T-helper 17 cell (primary cell): ENCODE measurements at places on chromosomes 5 and 9.

DNA sequence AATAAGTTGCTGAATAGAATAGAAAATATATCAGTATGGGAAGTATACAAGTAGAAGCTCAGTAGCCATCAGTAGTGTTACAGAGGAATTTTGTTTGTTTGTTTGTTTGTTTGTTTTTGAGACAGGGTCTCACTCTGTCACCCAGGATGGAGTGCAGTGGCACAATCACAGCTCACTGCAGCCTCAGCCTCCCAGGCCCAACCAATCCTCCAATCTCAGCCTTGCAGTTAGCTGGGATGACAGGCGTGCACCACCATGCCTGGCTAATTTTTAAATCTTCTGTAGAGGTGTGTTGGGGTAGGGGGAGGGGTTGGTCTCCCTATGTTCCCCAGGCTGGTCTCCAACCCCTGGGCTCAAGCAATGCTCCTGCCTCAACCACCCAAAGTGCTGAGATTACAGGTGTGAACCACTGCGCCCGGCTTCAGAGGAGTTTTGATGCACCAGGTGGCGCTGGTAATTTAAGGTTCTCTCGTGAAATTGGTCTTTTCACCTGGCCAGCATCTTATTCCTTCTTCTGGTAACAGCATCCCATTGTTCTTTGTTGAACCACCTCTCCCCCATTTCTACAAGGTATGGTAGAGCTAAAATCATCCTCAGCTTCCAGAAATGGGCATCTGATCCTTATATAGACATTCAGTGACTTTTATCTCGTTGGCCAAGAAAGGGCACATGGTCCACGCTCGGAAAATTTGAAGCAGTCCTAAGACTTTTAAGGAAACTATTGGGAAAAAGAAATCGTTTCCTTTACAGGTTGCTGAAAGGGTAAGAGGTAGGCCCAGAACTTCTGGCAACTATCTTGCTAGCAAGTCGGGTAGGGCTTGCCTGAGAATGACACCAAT is 157.1 kb downstream of the ARRDC3 start:
- H3K27ac ChIP-seq: no peak overlapping the region
- DNase-seq: peak; percentile 48
- no peak overlapping the region for H3K4me3 ChIP-seq
- H3K27me3 ChIP-seq: peaks cover 4% of the 10 kb centered on the region

DNA sequence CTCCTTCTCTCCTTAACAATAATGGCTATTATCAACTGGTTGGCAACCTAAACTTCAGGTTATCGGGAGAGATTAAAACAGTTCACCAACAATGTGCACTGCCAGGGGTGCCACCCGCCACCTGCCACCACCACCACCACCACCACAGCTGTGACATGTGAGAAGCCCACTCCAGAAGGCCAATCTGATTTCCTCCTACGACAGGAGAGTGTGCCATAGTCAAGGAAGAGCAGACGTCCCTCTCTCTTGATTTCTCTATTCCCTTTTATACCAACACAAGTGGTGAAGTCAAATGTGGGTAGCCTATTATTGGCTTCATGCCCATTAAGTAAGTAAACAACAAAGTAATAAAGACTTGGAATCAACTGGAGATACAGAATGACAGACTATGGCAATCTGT is 22.4 kb downstream of the GNAQ start:
- no peak for DNase-seq
- no peaks in the 10 kb centered on the region for H3K27me3 ChIP-seq
- H3K36me3 ChIP-seq: peaks cover 4% of the 10 kb centered on the region
- peak overlapping the region; percentile 1 for H3K4me3 ChIP-seq
- H3K27ac ChIP-seq: peak overlapping the region; percentile 53

DNA sequence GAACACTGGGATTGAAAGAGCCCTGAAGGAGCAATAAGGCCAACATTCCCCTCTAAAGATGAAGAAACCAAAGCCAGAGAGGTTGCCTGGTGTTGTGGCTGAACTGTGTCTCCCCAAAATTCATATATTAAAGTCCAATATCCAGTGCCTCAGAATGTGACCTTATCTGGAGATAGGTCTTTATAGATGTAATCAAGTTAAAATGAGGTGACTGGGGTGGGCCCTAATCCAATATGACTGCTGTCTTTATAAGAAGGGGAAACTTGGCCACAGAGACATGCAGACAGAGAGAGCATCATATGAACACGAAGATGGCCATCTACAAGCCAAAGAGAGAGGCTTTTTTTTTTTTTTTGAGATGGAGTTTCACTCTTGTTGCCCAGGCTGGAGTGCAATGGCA is 66.9 kb upstream of the PLPP1 start:
- H3K27me3 ChIP-seq: no peaks in the 10 kb centered on the region
- no peak for DNase-seq
- H3K27ac ChIP-seq: no peak overlapping the region
- H3K4me1 ChIP-seq: peaks cover 10% of the 10 kb centered on the region
- no peak overlapping the region for H3K4me3 ChIP-seq
- H3K36me3 ChIP-seq: peaks cover 6% of the 10 kb centered on the region

GRCh38 chr9:74848153-74848525 is 39.6 kb downstream of the TRPM6 start:
- no peak for DNase-seq
- no peaks in the 10 kb centered on the region for H3K4me1 ChIP-seq
- H3K36me3 ChIP-seq: no peaks in the 10 kb centered on the region
- H3K4me3 ChIP-seq: no peak overlapping the region
- no peak overlapping the region for H3K27ac ChIP-seq
- peaks cover 10% of the 10 kb centered on the region for H3K27me3 ChIP-seq

GRCh38 chr9:70488793-70489105 is 74.3 kb upstream of the KLF9 start:
- no peak for DNase-seq
- H3K27me3 ChIP-seq: peaks cover under 1% of the 10 kb centered on the region
- H3K4me1 ChIP-seq: peaks cover 4% of the 10 kb centered on the region
- no peak overlapping the region for H3K27ac ChIP-seq
- no peak overlapping the region for H3K4me3 ChIP-seq
- H3K36me3 ChIP-seq: no peaks in the 10 kb centered on the region

DNA sequence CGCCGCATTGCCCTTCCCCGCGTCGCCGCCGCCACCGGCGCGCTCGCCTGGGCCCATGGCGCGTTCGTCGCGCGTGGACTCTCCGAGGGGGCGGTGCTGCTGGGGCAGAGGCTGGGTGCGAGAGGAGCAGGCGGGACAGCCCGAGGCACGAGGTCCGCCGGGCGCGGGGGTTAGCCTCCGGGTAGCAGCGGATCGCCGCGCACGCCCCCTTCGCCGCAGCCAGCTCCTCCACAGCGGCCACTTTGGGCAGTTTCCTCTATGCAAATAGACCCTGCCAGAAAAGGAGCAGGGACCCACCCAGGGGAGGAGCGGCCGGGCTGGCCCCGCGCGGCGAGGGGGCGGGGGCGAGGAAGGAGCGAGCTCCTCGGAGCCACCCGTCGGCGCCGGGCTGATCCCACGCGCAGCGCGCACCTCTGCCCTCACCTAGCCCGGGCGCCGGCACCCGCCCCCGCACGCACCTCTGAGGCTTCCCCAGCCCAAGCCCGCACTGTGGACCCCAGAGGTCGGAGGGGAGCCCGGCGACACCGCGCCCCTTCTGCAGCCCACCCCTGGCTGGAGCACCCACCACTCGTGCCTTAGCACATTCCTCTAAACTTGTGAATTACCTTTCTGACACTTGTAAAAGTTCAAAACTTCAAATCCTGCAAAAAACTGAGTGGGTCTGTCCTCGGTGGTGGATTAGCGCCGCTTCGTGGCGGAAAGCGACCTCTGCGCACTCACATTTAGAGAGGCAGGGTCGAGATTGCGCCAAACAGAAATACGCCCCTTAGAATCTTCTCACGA is at the start of gene COL23A1:
Gene COL23A1, minus strand, starts transcription at position 253 of the 783 bp plus-strand sequence.
- peaks cover 5% of the 10 kb centered on the region for H3K4me1 ChIP-seq
- DNase-seq: no peak
- H3K36me3 ChIP-seq: peaks cover 2% of the 10 kb centered on the region
- H3K27ac ChIP-seq: no peak within 1 kb of the TSS
- peak within 1 kb of the TSS; percentile 83 for H3K4me3 ChIP-seq
- H3K27me3 ChIP-seq: peaks cover 47% of the 10 kb centered on the region

DNA sequence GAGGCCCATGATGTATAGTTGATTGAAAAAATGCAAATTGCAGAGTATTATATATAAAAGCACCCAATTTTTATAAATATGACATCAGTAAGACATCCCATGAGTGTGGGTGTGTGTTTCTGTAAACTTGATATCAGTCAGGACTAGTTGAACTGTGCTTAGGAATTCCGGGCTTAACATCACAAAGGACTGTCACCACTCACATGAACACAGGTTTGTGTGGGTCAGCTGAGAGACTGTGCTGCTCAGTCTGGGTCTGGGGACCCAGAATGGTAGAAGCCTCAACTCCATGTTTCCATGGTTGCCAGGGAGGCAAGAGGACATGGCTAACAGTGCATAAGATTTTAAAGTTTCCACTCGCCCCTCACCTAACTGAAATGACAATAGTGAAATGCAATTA is 120.3 kb downstream of the ADCY2 start:
- no peaks in the 10 kb centered on the region for H3K4me1 ChIP-seq
- peaks cover 5% of the 10 kb centered on the region for H3K27me3 ChIP-seq
- no peak overlapping the region for H3K4me3 ChIP-seq
- DNase-seq: no peak

DNA sequence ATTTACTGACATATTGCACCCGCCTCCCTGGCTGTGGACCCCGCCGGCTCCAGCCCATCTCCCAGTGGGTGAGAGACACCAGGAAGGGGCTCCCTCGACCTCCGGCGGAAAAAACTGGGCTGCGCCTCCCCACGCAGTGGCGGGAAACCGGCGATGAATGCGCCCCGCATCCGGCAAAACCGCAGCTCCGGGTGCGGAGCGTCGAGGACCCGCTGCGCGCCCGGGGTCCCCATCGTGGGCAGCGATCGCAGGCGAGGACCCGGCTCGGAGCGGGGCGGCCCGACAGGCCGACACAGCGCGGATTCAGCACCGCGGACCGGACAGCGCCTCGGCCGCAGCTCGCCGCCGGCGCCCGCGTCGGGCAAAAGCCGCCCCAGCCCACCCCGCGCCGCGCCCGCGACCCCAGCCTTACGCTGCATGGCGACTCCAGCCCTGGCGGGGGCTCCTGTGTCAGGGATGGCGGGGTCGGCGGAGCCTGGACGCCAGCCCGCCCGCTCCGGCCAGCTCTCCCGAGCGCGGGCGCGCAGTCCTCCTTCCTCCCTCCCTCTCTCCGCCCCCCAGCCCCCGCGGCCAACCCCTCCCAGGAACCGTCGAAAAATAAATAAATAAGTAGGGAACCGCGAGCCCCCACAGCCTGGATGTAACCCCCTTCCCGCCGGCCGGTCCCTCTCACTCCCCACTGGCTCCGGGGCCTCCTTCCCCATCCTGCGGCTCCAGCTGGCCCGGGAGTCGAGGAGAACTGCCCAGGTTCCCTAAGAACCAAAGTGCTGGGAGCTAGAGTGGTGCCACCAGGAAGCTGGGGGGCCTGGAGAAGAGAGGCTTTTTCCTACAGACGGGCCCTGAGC is 3.1 kb downstream of the LHX3 start:
- peaks cover 24% of the 10 kb centered on the region for H3K27me3 ChIP-seq
- H3K27ac ChIP-seq: no peak overlapping the region
- peaks cover 2% of the 10 kb centered on the region for H3K36me3 ChIP-seq
- no peak overlapping the region for H3K4me3 ChIP-seq
- H3K4me1 ChIP-seq: peaks cover 4% of the 10 kb centered on the region
- DNase-seq: no peak

DNA sequence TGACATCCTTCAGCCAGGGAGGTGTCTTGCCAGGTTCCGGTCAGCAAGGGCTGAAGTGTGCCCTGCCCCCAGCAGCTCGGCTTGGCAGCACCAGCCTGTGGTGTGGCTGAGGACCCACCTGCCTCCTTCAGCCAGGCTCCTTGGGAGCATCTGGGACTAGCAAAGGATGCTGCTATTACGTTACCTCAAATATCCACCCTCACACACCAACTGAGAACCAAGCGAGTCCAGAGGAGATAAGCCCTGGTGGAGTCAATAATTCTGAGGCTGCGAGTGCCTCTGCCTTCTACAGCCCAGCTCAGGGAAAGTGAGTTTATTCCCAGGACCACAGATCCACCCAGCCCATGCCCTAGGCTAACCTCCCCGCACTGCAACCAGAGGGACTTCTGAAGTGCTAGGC is 57.1 kb upstream of the FSTL4 start:
- no peak for DNase-seq
- H3K4me3 ChIP-seq: no peak overlapping the region
- peaks cover 62% of the 10 kb centered on the region for H3K27me3 ChIP-seq
- no peak overlapping the region for H3K27ac ChIP-seq
- no peaks in the 10 kb centered on the region for H3K4me1 ChIP-seq
- peaks cover 3% of the 10 kb centered on the region for H3K36me3 ChIP-seq

DNA sequence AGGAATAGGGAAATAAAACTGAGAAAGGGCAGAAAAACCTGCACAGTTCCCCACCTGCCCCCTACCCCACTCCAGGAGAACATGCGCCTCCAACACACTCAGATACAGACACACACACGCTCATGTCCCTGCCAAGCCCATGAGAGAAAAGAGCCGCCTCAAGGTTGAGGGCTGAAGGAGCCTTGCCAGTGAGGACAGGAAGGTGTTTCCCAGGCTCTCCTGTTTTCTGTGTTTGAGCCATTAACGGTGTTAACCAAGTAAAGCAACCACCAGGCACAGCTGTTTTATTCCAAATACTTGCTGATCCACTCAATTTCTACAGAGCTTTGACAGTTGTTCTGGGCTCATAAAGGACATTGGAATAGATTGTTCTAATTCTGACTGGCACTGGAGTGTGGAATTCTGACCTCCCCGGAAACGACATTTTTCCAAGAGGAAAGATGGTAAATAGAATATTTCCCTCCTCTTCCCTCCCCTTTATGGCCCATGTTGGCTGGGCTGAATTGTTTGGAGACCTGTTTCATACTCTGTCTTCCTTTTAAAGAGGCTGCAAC is 238.0 kb downstream of the DMAC1 start:
- H3K4me3 ChIP-seq: no peak overlapping the region
- H3K4me1 ChIP-seq: no peaks in the 10 kb centered on the region
- DNase-seq: no peak
- no peaks in the 10 kb centered on the region for H3K36me3 ChIP-seq
- peaks cover 16% of the 10 kb centered on the region for H3K27me3 ChIP-seq

- H3K4me1 ChIP-seq: peaks cover 6% of the 10 kb centered on the region
- H3K27ac ChIP-seq: no peak overlapping the region
- H3K36me3 ChIP-seq: peaks cover 2% of the 10 kb centered on the region
- peaks cover 39% of the 10 kb centered on the region for H3K27me3 ChIP-seq
Measured at GRCh38 chr5:103041071-103041676, 78.8 kb downstream of the GIN1 start.

DNA sequence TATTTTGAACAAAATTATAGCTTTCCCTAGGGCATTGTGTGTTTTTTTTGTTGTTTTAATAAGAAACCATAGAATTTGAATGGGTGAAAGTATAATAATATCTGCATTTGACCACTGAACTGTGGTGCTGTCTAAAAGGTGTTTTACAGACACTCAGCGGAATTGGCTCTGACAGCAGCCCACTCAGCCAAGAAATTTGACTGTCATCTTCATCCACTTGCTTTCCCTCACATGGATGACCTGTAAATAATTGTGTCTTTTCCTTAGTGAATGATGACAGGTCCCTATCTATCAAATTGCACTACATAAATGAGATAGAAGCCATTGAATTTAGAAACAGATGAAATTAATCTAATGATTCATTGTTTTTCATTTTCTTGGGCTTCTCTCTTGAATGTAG is 150.0 kb downstream of the PAM start:
- H3K36me3 ChIP-seq: peaks cover 7% of the 10 kb centered on the region
- no peak overlapping the region for H3K27ac ChIP-seq
- H3K4me3 ChIP-seq: no peak overlapping the region
- no peaks in the 10 kb centered on the region for H3K27me3 ChIP-seq
- H3K4me1 ChIP-seq: peaks cover 3% of the 10 kb centered on the region
